ENCODE measurements at places on chromosomes 6 and 20. TPM values are rescaled to one million over a fixed set of nuclear protein-coding genes. Genes with fewer than 3 reads are reported as not detected.
A peak's percentile ranks its signal among the peaks of the same experiment; 100 is the strongest.

- DNase-seq: peak; percentile 59
These were observed 184.1 kb downstream of the TMEM242 start for GRCh38 chr6:157139054-157139708.

GRCh38 chr6:37519461-37519860, 19.8 kb upstream of the CCDC167 start:
- no peak for DNase-seq

GRCh38 chr20:22492497-22492896, 91.9 kb downstream of the FOXA2 start:
- DNase-seq: no peak

DNA sequence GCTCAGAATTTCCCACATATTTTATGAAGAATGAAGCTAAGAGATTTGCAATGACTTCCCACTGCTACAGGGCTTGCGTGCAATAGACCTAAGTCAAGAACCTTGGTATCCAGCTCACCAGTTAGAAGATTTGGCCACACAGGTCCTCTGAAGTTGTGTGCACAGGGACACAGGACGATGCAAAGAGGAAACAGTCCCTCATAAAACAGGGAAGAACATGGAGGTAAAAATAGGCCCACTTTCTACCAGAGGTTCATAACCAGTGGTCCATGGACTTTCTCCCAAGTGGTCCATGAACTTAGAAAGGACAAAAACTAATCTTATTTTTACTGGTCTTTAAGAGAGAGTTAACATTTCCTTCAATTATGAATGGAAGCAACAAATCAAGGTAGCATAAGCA, 1.3 kb downstream of the ZKSCAN4 start:
- no peak for DNase-seq

Gene HSPA1L
- 0.82 TPM for total RNA-seq

Gene BHLHE23
- not detected for total RNA-seq

Gene C2
- total RNA-seq: 0.82 TPM

- DNase-seq: no peak
These were observed 14.3 kb upstream of the SLC22A3 start for GRCh38 chr6:160333841-160334240.

DNA sequence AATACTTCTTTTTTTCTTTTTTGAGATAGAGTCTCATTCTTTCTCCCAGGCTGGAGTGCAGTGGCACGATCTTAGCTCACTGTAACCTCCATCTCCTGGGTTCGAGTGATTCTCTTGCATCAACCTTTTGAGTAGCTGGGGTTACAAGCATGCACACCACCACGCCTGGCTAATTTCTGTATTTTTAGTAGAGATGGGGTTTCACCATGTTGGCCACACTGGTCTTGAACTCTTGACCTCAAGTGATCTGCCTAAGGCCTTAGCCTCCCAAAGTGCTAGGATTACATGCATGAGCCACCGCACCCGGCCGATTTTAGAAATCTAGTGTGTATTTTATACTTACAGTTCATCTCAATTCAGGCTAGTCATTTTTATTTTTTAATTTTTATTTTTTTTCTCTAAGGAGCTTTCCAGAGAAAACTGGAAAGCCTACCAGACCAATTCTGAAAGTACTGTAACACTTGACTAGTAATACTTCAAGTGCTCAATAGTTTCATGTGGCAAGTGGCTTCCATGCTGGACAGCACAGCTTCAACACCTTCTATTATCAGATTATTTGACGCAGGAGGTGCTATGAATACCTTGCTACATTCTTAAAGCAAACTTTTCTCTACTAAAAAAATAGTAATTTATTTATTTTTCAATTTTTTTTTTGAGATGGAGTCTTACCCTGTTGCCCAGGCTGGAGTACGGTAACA, 25.0 kb downstream of the POLR1C start:
- no peak for DNase-seq

- no peak for DNase-seq
These were observed 67.0 kb upstream of the DST start for GRCh38 chr6:56709650-56710049.

GRCh38 chr6:130560231-130560630, 194.4 kb downstream of the TMEM200A start:
- no peak for DNase-seq

GRCh38 chr6:148001844-148002642, 340.6 kb upstream of the SASH1 start:
- DNase-seq: no peak

Gene PDSS2
- 7.9 TPM for total RNA-seq

GRCh38 chr20:8133851-8134451, 1.9 kb downstream of the PLCB1 start:
- DNase-seq: no peak

Gene STMND1
- total RNA-seq: not detected

Gene PHF10
- total RNA-seq: 33.6 TPM

Gene MYLK2
- 1.7 TPM for total RNA-seq

GRCh38 chr20:44573501-44573869, 8.9 kb upstream of the PKIG start:
- DNase-seq: no peak

- no peak for DNase-seq
These were observed 44.5 kb downstream of the NCOA7 start for GRCh38 chr6:125835221-125835744.

Gene SLC22A2
- total RNA-seq: not detected
